Activated naive CD8-positive, alpha-beta T cell treated with anti-CD3 and anti-CD28 coated beads, Interleukin-2, amount 10 ng/mL, durations not matched to agents 7 days and 5 days (primary cell): ENCODE measurements at places on chromosomes 5 and 9. TPM values are rescaled to one million over a fixed set of nuclear protein-coding genes. Genes with fewer than 3 reads are reported as not detected.

Gene LCNL1
- total RNA-seq: 0.48 TPM

Gene FCN1
- 2.3 TPM for total RNA-seq

Gene LHX3
- total RNA-seq: not detected

Gene ADAMTS6
- 4.3 TPM for total RNA-seq

Gene CCL27
- total RNA-seq: not detected

DNA sequence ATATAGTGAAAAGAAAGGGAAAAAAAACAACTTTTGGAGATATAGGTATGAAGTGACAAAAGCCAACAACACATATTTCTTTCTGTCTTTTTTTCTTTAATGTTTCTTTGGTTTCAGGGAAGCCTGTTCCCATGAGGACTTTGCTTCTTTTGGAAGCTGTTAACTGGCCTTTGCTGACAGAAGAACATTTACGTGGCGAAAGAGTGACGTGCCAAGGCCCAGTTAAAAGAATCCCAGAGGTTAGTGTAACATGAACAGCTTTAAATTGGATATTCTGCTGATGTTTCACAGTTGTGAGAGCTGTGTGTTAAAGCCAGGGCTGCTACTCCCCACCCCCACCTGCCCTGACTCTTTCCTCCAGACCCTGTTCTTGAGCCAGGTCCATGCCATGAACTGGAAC is 275.9 kb downstream of the CRB2 start:
- no peak for DNase-seq
- H3K27me3 ChIP-seq: peaks cover 23% of the 10 kb centered on the region
- H3K36me3 ChIP-seq: peaks cover 6% of the 10 kb centered on the region
- H3K27ac ChIP-seq: no peak overlapping the region
- H3K4me1 ChIP-seq: peaks cover 9% of the 10 kb centered on the region
- no peak overlapping the region for H3K4me3 ChIP-seq

- peaks cover 2% of the 10 kb centered on the region for H3K4me1 ChIP-seq
- DNase-seq: no peak
- H3K36me3 ChIP-seq: no peaks in the 10 kb centered on the region
- no peak overlapping the region for H3K27ac ChIP-seq
- no peak overlapping the region for H3K4me3 ChIP-seq
Observed at GRCh38 chr9:101511009-101511408, 22.6 kb upstream of the RNF20 start.

GRCh38 chr5:62538017-62538942 is 40.3 kb upstream of the LRRC70 start:
- H3K27me3 ChIP-seq: no peaks in the 10 kb centered on the region
- peaks cover 20% of the 10 kb centered on the region for H3K36me3 ChIP-seq
- H3K4me3 ChIP-seq: no peak overlapping the region
- no peak for DNase-seq
- H3K27ac ChIP-seq: peak overlapping the region; percentile 10

DNA sequence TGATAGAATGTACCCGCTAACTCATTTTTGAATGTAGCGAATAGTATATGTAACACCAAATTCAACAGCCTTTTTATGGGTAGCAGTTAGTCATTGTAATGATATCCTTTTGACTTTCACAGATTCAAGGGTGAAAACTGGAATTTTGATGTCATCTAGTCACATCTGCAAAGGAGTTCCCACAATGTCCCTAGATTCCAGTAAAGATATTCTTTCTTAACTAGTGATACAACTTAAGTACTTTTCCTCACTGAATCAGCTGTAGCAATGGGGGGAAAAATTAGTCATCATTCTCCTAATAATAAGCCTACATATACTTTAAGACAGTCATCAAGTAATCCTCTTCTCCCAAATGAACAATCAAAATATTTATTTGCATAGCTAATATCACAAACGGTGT is 11.5 kb upstream of the SSBP2 start:
- peaks cover 8% of the 10 kb centered on the region for H3K4me1 ChIP-seq
- DNase-seq: no peak

DNA sequence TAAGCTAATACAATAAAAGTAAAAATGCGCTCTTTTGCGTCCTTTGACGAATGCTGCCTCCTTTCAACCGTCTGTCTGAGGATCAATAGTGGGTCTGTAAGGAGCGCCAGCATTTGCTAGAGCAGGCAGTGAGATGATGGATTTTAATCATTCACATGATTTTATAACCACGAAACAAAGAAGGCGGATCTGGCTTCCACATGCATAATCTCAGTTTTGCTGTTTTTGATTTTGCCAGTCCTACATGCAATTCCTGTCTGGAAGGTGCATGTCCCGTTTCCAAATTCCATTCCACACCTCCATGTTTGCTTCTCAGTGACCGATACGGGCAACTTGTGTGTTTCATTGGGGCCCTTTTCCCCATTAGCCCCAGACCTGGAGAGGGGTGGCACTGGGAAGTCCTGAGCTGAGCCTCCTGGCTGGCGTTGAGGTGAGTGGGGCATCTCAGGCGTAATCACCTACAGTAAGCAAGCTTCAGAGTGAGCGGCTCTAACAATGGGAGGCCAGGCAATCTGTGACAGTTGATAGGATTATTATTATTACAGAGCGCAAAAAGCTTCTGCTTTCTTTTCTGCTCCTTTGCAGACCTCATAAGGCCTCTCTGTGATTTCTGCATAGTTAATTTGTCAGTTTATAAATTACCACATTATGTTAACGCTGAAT is 405.4 kb downstream of the ZSWIM6 start:
- H3K27ac ChIP-seq: no peak overlapping the region
- no peak for DNase-seq
- H3K27me3 ChIP-seq: peaks cover 6% of the 10 kb centered on the region
- H3K4me1 ChIP-seq: no peaks in the 10 kb centered on the region
- H3K4me3 ChIP-seq: no peak overlapping the region
- no peaks in the 10 kb centered on the region for H3K36me3 ChIP-seq

DNA sequence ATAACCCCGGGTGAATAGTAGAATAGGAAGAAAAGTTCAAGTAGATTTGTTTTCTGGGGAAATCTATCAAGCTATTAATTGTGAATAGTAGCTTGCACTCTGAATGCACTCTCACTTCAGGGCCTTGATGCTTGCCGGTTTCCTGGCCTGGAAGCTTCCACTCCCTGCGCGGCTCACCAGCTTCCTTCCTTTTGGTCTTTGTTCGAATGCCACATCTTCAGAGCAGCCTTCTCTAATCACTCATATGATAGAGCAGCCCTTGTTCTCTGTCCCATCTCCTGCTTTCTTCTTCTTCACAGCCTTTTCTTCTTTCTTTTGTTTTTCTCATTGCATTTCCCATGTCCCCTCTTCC is 146.7 kb downstream of the MAST4 start:
- H3K4me1 ChIP-seq: peaks cover 15% of the 10 kb centered on the region
- H3K36me3 ChIP-seq: no peaks in the 10 kb centered on the region
- no peak overlapping the region for H3K4me3 ChIP-seq
- H3K27me3 ChIP-seq: no peaks in the 10 kb centered on the region
- no peak for DNase-seq

DNA sequence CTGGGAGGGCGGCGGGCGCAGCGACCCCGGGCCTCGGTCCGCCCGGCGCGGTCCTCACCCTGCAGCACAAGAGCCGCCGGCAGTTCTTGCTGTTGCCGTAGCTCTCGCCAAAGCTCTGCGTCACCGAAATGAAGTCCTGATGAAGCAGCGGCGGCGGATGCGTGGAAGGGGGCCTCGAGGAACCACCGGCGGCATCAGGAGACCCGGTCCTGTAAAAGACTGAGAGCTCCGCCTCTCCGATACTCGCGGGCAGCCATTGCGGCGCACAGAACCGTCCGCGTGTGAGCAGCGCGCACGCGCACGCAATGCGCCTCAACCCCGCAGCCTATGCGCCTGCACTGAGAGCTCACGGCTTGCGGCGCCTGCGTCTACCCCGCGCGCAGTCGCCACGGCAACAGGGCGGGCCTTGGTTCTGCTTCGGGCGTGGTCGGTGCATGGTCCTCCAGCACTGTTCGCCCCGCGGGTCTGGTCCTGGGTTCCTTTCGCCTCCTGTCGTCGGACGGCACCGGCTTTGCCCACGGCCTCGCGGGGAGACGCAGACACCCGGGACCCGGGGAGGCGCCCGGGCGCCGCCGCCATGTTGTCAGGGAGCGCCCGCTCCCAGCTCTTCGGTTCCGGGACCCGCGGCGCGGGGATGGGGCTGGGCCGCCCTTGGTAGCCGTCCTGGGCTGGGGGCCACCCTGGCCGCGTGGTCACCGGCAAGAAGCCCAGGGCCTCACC is 9.3 kb upstream of the GRIN1 start:
- H3K4me1 ChIP-seq: peaks cover 26% of the 10 kb centered on the region
- DNase-seq: peak; percentile 90
- H3K27me3 ChIP-seq: peaks cover 17% of the 10 kb centered on the region
- no peaks in the 10 kb centered on the region for H3K36me3 ChIP-seq
- H3K4me3 ChIP-seq: peak overlapping the region; percentile 89

DNA sequence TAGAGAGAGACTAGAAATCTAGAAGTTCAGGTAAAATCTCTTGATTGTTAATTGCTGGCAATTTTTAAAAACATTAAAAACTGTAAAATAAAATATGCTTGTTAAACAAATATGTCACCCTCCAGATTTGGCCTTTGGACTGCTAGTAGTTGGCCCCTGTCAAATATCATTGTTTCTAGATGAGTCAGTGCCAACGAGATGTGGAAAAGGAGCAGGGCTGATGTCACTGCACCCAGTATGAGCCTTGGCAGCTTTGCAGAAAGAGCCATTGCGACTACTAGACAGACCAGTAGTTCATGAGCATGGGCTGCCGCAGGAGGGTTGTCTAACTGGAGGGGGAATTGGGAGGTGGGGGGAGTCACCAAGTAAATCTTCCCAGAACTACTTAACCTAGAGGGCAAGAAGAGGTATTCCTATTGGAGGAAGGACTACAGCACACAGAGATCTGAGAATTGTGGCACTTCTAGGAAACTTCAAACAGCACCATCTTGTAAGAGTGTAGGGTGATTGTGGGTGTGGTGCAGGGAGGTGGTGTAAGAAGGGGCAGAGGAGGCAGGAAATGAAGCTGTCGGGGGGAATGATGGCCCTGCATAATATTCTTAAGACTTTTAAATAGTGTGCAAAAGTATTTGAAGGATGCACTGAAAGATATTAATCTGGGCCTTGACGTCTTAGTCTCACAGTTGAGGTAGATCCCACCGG is 7.1 kb upstream of the DOCK2 start:
- H3K27ac ChIP-seq: no peak overlapping the region
- no peak for DNase-seq
- H3K36me3 ChIP-seq: peaks cover 10% of the 10 kb centered on the region
- peak overlapping the region; percentile 14 for H3K4me3 ChIP-seq
- peaks cover 18% of the 10 kb centered on the region for H3K27me3 ChIP-seq

GRCh38 chr5:175842951-175843793 is 28.2 kb upstream of the CPLX2 start:
- H3K27me3 ChIP-seq: peaks cover 6% of the 10 kb centered on the region
- no peak overlapping the region for H3K27ac ChIP-seq
- H3K4me3 ChIP-seq: no peak overlapping the region
- H3K4me1 ChIP-seq: no peaks in the 10 kb centered on the region

DNA sequence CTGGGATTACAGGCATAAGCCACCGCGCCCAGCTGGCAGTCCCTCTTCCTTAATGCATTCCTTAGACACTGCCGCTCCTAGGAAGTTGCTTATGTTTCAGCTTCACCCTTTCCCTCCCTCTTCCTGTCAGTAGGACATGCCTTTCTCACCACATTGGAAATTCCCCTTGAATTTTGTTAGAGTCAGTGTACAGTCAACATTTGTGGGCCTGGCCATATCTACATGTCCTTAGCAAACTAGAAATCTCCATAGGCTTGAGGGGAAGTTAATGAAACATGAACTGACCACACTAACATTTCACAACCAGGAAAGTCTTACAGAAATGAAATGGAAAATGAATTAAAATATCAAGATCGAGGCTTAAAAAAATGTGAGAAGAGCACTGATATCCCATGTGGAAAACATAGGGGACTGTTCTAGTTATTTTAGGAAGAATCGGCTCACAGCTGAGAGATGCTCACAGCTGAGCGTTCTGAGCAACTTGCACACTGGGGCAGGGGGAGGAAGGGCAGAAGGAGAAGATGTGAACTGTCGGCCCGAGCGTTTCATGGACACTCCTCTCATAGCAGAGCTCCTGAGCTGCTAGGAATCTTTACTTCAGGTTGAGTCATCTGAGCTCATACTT is 21.1 kb upstream of the LVRN start:
- peaks cover 2% of the 10 kb centered on the region for H3K27me3 ChIP-seq
- H3K4me3 ChIP-seq: no peak overlapping the region
- H3K4me1 ChIP-seq: no peaks in the 10 kb centered on the region
- DNase-seq: no peak
- H3K27ac ChIP-seq: no peak overlapping the region

DNA sequence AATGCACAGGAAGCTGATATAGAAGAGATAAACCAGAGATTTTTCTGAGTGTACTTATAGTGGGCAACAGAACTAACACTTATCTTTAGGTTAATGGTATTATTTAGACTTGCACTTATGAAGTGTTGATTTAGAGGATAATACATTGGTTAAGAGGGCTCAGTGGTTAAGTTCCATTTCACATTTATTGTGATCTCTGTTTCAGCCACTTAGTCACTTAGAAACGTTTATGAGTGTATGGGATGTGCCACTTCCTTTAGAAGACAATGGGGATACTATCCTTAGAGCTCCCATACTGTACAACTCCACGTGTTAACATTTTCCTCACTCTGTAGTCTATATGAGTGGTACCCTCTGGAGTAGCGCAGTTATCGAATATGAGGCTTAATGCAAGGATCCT is 57.5 kb downstream of the PIP5K1B start:
- no peaks in the 10 kb centered on the region for H3K36me3 ChIP-seq
- peaks cover 18% of the 10 kb centered on the region for H3K27me3 ChIP-seq
- H3K27ac ChIP-seq: no peak overlapping the region
- DNase-seq: no peak

DNA sequence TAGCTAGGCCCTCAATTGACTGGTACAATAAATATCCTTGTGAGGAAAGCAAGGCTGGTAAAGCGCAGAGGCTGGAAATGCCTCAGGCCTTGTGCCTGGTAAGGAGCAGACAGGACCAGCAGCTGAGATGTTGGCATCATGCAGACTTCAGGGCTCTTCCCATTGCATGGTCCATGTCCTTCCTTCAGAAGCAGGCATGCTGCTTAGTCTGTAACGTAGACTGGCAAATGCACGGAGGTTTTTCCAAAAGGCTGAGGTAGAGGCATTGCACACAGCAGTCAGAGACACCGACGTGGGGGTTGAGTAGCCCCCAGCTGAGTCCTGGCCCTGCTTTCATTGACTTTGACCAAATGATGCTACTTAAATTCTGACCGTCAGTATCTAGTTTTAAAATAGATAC is 87.1 kb downstream of the ADRB2 start:
- H3K4me1 ChIP-seq: peaks cover 5% of the 10 kb centered on the region
- H3K27ac ChIP-seq: no peak overlapping the region
- H3K27me3 ChIP-seq: peaks cover 3% of the 10 kb centered on the region
- H3K36me3 ChIP-seq: no peaks in the 10 kb centered on the region
- DNase-seq: no peak

DNA sequence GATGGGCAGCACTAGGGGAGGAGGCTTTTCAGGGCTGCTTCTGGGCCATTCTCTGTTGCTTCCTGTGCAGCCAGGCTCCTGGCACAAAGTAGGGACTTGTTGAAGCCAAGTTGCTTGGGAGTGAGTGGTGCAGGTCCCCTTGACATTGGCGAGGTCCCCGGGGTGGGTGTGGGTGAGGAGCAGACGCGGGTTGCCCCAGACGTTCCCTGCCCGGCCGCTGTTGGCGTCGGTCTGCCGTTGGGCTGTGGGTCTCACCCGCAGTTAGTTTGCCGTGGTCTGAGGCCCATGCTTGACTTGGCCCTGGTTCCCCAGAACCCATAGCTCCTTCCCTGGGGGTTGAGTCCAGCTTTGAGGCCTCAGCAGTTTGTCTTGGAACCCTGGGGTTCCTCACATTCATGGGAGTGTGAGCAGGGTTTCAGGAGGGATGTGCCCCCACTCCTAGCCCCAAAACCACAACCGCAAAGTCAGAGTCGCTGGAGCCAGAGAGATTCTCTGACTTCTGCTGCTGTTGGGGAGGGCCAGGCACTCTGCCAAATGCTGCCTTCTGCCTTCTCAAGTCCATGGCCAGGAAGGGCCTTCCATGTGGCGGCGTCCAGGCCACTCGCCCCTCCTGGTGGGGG is 77.5 kb downstream of the RXRA start:
- H3K4me3 ChIP-seq: peak overlapping the region; percentile 42
- peaks cover 25% of the 10 kb centered on the region for H3K4me1 ChIP-seq
- DNase-seq: peak; percentile 57
- H3K27ac ChIP-seq: peak overlapping the region; percentile 63
